Stimulated activated CD8-positive, alpha-beta memory T cell treated with anti-CD3 and anti-CD28 coated beads, Interleukin-2, amount 100 ng/mL, for 1 hour (primary cell): ENCODE measurements at places on chromosomes 4 and X.

DNA sequence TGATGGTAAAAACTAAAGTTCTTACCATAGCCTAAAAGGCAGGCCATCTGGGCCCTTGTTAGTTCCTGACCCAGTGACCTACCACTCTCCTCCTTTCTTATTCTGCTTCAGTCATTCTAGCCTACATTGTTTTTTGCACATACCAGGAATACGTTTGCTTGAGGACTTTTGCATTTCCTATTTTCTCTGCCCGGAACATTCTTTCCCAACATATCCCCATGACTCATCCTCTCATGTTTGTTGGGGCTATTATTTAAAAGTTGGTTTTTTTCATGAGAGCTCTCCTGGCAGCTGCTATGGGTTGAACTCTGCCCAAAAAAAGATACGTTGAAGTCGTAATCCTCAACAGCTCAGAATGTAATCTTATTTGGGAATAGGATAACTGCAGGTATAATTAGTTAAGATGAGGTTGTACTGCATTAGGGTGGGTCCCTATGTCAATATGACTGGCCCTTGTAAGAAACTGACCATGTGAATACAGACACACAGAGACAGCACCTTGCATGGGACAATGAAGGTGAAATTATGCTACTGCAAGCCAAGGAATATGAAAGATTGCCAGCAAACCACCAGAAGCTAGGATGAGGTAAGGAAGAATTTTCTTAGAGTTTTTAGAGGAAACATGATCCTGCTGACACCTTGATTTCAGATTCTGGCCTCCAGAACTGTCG, 138.3 kb upstream of the PDHA2 start:
- no peak for DNase-seq

- DNase-seq = no peak
Measured at GRCh38 chr4:80424225-80424581, 88.7 kb downstream of the CFAP299 start.

DNA sequence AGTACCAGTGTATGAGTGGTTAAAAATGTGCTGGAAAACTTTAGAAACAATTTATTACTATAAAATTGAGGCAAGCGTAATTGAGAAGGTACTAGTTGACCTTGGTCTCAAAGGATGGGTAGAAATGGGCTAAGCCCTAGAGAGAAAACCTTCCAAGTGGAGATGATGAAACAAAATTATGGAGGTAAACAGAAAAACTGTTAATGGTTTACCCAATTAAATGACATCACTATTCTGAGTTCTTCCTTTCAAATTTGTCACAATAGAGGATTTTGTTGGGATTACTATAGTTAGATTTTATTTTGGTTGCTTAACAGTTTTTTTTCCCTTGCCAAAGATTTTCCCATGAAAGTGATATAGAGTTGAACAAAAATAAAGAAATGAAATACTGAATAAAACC, 1302.5 kb upstream of the TENM3 start:
- DNase-seq = no peak

DNA sequence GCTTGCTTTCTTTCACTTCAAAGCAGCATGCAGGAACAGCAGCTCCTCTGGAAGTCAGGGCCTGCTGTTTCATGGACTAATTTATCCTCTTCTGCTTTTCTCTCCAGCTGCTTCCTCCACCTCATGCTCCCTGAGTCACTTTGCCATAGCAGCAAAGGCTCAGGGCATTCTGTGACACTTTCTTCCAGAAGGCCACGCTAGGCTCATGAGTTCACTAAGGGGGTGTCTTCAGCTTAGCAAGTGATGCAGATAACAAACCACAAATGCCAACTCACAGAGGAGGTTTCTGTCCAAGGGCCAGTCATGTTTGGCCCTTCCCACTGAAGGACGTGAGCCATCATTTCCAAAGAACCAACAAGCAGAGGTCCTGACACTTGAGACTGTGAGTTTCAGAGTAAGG, 200.2 kb downstream of the ADGRA3 start:
- no peak for DNase-seq

- DNase-seq = no peak
Measured at GRCh38 chrX:57929373-57929772, 19.1 kb upstream of the ZXDA start.
